HCEC 1CT (cell line): ENCODE measurements at places on chromosomes 2 and 18.

DNA sequence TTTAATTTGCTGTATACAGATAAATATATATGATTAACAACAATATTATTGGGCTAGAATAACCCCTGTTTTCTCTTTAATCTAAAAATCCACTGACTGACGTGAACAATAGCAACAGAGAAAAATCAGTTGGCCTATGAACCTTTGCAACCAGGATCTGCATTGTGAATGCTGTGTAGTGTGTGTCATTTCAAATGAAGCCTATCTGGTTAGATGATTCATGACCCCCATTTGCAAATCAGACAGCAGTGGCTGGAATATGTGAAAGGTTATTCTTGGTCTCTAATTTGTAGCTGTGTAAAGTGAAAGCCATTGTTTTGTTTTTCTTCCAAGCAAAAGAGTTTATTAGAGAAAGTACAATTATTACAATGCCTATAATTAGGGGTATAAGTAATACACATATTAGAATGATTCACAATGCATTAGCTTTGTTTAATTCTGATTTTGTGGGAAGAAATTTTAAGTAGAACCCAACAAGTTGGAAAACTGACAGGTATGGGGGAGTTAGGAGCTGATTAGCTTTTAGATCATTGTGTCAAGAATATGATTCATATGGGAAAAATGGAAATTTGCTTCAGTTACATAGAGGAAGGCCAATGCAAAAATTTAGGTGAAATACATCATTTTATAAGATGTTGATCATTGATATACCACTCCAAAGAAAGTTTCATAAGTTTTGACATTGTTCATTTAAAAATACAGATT lies 1362.2 kb upstream of the TMEFF2 start:
- DNase-seq: peak; percentile 51

DNA sequence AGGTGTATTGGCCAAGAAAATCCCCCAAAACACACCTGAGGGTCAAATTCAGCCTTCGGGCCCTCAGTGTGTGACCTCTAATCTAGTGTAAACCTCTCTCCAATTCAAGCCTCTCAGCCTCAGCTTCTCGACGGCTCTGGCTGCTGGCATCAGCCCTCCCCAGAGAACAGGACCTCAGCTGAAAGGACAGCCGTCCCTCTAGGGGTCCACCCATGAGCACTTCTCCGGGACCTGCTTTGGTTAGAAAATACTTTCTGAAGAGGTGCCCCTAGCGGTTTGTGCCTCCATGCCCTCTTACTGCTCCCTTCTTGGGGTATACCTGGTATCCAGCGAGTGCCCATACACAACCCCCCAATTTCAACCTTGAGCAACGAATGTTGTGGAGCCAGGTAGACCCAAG lies 48.8 kb downstream of the INHBB start:
- no peak for DNase-seq

GRCh38 chr2:230664128-230664527 lies 48.5 kb upstream of the CAB39 start:
- DNase-seq: no peak

DNA sequence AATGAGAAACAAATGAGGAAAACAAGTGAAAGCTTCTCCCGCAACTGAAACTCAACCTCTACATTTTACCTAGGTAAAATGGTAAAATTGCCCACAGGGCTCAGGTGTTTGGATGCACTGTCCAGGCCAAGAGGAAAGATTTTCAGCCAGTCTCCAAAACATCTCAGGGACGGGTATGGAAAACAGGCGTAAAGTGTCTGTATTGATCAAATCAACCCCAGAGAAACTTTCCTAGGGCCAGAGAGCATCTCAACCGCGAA lies 361 bp upstream of the HAT1 start:
- DNase-seq: no peak

GRCh38 chr18:58965291-58966004 lies 100.8 kb downstream of the ZNF532 start:
- DNase-seq: no peak

- peak; percentile 94 for DNase-seq
Measured at GRCh38 chr2:152573168-152573567, 144.1 kb downstream of the PRPF40A start.

GRCh38 chr2:239162141-239162821 lies 238.5 kb downstream of the HDAC4 start:
- DNase-seq: no peak
